ENCODE measurements at places on chromosomes 16 and 17. TPM values are rescaled to one million over a fixed set of nuclear protein-coding genes. Genes with fewer than 3 reads are reported as not detected.

DNA sequence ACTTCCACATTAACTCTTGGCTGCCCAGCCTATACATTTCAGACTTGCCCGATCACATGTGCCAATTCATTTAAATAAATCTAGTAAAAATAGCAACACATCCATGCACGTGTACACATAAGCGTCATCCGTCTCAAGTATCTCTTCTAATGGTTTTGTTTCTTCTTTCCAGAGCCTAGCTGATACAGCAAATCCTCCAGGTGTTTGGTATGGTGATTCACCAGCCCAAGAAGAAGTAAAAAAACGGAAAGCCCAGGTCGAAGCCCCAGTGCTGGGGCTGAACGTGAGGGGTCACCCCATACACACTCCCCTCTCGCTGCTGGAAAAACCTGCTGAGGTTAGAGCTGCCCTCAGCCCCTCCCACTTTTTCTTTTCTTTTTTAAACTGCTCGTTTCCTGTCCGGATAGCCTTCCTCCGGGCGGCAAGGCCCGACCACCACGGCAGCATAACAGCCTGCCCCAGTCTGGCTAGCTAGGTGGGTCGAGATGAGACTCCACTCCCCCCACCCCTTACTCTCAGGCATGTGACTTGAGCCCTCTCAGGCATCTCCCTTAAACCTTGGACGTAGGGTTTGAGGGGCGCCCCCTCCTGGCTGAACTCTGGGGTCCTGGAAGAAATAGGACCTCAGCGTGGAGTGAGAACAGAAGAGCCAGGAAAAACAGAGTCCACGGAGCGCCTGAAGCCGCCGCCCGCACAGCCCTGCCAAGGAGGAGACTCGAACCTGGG is 13.9 kb upstream of the OR1F1 start:
- DNase-seq: peak; percentile 65

- no peak for DNase-seq
These were observed 123.6 kb downstream of the CDYL2 start for GRCh38 chr16:80680839-80681238.

PYDC1 gene
- total RNA-seq: not detected

CCL16 gene
- total RNA-seq: 2.0 TPM

DNA sequence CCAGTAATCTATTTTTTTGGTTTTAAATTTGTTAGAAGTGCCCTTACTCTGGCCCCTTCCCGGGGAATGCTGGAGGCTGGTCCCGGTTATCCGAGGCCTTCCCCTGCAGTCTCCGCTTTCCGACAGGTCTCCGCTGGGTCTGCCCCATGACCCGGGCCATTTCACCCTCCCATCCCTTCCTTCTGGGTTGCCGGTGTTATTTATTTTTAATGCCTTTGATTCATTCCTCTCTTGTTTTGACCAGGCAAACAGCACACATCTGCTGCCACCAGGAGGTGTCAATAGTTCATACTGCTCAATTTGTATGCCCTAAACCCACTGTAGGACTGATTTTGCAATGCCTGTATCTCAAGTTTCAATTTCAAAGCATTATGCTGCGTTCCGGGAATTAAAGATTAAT is 113.2 kb upstream of the IRX5 start:
- peak; percentile 6 for DNase-seq

DNA sequence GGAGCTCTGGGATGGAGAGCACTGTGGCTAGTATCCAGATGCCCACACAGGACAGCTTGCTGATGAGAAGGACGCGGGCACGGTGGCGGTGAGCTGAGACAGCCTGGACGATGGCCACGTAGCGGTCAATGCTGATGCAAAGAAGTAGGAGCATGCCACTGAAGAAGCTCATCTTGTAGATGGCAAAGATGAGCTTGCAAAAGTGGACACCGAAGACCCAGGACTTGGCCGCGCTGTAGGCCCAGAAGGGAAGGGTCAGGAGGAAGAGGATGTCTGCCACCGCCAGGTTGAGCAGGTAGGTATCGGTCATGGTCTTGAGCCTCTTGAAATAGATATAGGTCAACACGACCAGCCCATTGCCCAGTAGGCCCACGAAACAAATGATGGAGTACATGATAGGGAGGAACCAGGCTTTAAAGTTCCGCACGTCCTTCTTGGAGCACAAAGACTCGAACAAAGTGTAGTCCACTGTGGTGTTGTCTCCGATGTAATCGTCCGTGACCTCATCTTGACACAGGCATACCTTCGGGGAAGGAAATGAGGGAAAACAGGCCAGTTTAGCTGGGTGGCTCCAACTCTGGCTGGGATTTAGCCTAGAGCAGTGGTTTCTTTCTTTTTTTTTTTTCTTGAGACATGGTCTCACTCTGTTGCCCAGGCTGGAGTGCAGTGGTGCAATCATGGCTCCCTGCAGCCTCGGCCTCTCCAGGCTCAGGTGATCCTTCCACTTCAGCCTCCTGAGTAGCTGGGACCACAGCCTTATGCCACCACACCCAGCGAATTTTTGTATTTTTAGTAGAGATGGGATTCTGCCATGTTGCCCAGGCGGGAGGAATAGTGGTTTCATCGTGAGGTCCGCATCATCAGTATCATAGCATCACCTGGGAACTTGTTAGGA is 9.7 kb downstream of the CCR7 start:
- no peak for DNase-seq

DNA sequence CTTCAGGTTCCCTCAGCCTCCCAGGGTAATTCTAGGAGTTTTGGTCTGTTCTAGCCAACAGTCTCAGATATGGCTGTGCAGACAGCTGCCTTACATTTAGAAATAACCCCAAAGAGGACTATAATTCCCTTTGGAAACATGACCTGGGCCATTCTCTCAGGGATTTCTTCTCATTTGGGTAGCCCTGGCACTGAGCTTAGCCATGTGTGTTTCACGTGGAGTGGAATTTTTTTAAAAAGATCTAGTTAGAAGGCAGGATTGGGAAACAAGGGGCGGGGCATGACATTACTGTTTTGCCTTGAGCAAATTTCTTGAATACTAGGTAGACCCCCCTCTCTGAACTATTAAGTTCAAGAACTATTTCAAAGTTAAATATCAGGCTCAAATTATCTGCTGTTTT is 29.6 kb upstream of the MRC2 start:
- no peak for DNase-seq

Measured in HepG2 (cell line).